GM23338 (cell line): ENCODE measurements at places on chromosomes 6 and 20.

DNA sequence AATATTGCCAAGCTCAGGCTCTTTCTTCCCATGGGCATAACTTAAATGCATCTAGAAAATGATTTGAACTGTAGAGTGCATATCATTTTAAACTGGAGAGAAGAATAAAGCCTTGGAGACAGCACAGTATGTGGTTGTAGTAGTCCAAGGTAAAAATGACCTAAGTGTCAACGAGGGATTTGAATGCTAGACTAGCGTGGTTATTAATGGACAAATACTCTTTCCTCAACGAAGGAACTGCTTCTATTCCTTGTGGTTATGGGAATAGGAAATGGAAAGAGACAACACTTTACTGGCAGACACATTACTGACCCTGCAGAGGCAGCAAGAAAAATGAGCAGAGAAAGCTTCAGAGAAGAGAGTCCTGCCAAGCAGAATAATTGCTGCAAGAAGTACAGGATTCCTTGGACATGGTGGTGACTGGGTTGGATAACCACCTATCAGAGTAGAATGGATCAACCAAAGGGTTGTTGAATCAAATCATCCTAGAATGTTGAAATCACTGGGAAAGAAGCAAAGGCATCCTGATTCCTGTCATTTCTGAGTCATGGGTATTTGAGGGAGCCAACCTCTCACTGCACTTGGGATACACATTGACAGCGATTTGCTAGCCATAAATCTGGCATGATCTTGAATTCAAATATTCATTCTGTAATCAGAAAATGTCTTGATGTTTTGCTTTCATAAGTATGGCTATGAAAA lies 258.1 kb upstream of the EPHA7 start:
- no peak for DNase-seq

DNA sequence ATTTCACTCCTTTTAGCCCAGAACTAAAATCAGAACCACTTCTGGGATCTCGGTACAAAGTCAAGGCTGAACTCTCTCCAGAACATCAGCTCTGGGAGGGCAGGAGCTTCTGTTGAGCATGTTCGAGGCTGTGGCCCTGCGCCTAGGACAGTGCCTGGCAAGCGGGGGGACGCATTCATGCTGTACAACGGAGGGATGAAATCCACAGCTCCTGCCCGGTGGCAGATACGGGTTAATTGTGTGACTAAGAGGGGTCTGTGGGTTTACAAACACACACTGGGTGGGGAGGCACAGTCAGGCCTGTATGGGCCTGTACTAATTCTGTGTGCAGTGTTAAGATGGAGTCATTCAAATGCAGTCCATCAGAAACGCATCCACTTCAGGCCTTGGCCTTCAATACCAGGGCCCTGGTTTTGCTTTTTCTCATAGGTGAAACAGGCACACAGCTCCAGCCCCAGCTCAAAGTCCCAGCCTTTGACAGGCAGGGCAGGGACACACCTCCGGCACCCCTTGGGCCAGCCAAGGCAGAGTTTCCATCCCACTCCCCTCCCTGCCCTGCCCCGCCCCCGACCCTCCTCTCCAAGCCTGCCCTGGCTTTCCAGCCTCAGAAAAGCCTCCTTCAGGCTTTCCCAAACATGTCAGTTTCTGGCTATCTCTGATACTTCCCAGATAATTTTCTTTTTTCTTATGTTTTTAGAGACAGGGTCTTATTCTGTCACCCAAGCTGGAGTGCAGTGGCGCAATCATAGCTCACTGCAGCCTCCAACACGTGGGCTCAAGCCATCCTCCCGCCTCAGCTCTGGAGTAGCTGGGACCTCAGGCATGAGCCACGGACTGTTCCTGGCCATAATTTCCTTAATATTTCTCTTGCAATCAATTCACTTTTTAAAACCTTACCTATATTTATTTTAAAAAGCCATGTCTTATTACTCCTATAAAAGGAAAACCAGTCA lies 109.8 kb downstream of the SULF2 start:
- DNase-seq: peak; percentile 47

- peak; percentile 93 for DNase-seq
These were observed 20.2 kb upstream of the GJE1 start for GRCh38 chr6:142112451-142113061.

DNA sequence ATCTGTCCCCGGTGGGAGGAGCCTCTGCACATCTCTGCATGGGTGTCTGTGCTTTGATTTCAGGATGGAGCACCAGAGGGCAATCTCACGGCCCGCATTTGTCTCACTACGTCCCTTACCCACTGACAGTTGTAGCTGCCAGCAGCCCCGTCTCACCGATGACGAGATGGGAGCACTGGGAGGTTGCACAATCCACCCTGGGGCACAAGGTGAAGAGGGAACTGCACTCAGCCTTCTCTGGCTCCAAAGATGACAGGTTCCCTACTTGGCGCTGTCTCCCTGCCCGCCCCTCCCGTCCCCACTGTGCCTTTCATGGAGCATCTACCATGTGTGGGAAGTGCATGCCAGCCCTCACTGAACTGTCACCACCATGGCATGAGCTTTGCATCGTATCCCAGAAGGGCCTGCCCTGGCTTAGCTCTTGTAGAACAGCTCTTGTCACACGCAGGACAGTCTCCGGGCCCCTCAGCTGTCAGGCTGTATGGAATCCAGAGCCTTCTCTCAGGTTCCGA lies 99.9 kb upstream of the PMEPA1 start:
- DNase-seq: no peak

GRCh38 chr20:58480551-58481336 lies 34.5 kb downstream of the APCDD1L start:
- DNase-seq: no peak

DNA sequence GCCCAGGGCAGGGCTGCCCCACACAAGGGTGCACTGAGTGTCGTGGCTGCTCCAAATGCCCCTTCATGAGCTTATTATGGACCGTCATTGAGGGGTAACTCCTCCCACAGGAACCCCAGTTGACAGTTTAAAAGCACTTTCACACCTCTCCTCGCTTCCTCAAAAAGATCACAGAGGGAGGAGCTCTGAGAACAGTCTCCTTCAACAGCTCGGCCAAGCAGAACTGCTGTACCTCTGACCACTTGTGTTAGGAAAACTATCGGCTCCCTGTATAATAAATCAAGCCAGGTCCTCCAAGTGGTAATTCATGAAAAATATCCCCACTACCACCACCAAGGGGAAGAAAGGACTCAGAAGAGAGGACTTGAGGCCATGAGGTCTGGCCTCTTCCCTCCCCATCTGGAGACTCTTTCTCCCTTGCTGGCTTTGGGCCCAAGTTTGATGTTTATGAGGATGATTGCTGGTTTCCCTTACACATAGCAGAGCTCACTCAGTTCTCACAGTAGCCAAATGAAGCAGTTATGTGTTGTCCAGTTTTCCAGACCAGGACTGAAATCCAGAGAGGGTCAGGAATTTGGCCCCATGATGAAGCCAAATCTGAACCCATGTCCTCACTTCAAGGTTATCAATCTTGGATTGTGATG lies 8.7 kb downstream of the SNX21 start:
- DNase-seq: no peak

DNA sequence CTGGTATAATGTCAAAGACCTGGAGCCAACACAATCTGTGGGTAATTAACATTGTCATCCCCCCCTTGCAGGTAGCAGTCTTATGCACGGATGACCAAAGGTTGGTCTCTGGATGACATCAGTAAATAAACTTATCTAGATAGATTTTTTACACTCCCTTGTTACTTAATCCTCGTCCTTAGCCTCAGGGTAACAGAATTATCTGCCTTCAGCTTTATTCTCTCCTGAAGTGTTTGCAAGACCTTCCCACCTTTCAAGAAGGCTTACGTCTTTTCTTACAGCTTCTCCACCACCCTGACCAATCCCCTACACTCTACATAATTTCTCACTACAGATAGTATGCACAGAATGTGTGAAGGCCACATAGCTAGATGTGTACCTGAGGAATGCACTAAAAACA lies 434.8 kb upstream of the HTR1E start:
- DNase-seq: no peak

DNA sequence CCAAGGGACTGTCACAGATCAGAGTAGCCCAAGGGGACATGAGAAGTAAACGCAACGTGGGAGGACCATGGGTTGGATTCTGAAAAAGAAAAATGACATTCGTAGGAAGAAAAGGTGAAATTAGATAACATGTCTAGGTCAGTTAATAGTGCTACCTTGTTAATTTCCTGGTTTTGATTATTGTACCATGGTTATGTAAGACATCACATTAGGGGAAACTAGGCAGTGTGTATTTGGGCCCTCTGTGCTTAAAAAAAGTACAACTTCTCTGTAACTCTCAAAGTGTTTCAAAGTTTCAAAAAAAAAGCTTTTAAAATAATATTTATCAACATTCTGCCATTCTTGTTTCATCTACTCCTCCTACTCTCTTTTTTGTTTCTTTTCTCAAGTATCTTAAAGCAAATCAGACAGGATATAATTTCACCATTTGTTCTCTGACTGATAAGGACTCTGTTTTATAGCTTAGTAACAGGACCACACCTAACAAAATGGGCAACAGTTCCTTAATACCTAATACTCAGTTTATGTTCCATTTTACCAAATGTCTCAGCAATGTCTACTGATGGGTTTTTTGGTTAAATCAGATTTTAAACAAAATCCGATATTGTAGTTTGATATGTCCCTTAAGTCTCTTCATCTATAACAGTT lies 97.1 kb upstream of the PLCB4 start:
- DNase-seq: no peak

- DNase-seq: no peak
These were observed 125.9 kb downstream of the ATXN1 start for GRCh38 chr6:16635291-16635809.

DNA sequence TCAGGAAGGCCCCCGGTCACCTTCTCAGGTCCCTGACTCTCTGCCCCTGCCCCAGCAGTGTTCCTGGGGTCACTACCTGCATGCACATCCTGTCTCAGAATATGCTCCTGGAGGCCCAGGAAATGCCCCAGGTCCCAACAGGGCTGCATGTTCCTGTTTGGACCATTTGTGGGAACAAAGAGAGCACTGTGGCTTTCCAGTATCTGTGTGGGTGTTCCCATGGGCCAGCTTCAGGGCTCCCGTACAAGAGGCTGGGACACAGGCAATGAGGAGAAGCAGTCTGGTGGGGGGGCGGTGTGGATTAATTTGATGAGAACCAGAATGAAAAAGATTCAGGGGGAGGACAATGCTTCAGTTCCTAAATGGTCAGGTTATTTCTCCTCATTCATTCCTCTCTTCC lies 61.5 kb upstream of the GGTLC1 start:
- DNase-seq: no peak

- DNase-seq: no peak
These were observed 9.8 kb downstream of the SDC4 start for GRCh38 chr20:45338121-45339030.

- peak; percentile 80 for DNase-seq
These were observed at the start of gene SLC52A3 for GRCh38 chr20:768426-768978. Gene SLC52A3, minus strand, starts transcription at chr20:768500. Its CDS starts 2,726 bp downstream, at chr20:765774.

DNA sequence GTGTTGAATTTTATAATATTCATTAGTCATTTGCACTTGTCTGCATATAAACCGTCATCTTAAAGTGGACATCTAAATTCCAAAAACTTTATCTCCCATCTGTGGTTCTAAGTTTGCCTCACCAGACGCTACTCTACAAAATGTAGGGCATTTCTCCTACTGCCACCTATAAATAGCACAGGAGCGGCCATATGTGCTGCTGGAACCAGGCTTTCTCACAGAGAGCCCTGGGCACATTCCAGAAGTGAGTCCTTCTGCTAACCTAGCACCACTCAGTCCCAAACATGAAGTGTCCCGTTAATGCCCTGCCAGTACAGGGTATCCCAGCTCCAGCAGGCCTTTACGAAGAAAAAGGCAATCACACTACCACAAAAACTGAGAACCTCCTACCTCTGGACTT lies 153.7 kb downstream of the TMEM242 start:
- no peak for DNase-seq

DNA sequence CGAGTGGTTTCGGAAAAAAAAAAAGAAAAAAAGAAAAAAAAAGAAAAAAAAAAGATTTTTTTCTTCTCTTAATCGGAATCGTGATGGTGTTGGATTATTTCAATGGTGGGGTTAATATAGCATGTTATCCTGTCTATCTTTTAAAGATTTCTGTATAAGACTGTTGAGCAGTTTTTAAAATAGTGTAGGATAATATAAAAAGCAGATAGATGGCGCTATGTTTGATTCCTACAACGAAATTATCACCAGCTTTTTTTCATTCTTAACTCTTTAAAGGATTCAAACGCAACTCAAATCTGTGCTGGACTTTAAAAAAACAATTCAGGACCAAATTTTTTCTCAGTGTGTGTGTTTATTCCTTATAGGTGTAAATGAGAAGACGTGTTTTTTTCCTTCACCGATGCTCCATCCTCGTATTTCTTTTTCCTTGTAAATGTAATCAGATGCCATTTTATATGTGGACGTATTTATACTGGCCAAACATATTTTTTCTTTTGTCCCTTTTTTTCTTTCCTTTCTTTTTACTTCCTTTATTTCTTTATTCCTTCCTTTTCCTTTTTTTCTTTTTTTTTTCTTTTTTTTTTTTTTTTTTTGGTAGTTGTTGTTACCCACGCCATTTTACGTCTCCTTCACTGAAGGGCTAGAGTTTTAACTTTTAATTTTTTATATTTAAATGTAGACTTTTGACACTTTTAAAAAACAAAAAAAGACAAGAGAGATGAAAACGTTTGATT lies 3.6 kb downstream of the SOX4 start:
- DNase-seq: peak; percentile 51

DNA sequence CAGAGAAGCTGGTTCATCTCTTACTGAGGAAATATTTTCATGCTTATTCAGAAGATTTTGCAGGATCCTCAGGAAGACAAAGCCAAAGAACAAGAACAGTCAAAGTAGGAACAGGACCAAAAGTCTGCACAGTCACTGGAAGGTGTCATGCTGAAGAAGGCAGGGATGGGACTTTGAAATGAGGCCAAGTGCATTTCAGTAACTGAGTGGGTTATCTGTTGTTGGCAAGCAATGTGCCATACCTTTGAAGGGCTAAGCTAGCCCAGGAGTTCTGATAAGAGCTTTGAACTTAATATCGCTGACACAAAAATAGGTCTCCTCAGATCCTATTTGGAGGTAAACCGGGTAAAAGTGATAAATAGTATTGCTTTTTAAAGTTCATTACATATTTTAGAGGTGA lies 31.5 kb downstream of the SLC16A10 start:
- no peak for DNase-seq

DNA sequence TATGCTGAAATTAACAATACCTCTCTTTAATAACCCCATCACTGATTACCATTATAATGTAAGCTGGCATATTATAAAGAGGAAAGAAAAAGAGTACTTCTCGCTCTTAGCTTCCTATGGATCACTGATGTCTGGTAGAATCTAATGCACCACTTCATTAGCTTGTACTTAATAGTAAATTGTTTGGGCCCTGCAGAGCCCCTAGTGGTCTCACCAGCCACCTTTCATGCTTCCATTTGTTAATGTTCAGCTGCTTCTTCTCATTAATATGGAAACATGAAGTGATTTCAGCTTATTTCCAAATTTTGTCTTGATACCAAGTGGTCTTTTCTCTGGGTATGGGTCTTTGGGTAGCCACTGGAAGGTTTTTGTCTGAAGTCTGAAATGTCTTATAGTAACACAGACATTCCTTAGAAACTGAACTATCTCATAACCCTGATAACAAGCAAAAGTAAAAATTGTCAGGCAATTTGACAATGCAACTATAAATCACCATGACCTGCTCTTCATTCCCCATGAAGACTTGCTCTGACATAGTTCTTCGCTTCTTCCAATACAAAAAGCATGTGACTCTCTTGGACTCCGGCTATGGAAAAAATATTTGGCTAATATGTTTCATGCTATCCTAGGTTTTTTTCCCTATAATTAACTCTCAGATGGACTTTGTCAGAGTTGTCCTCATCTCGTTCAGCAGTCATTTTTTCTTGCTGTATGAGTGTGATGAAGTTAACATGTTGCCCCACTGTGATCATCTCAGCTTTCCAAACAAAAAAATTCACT lies 395.8 kb upstream of the MARCKS start:
- peak; percentile 35 for DNase-seq

- DNase-seq: no peak
These were observed 32.2 kb upstream of the MYB start for GRCh38 chr6:135148889-135149288.
